T-helper 22 cell (primary cell): ENCODE measurements at places on chromosomes 16 and 17.

- no peak for DNase-seq
Measured at GRCh38 chr16:48370229-48370628, 15.0 kb downstream of the SIAH1 start.

DNA sequence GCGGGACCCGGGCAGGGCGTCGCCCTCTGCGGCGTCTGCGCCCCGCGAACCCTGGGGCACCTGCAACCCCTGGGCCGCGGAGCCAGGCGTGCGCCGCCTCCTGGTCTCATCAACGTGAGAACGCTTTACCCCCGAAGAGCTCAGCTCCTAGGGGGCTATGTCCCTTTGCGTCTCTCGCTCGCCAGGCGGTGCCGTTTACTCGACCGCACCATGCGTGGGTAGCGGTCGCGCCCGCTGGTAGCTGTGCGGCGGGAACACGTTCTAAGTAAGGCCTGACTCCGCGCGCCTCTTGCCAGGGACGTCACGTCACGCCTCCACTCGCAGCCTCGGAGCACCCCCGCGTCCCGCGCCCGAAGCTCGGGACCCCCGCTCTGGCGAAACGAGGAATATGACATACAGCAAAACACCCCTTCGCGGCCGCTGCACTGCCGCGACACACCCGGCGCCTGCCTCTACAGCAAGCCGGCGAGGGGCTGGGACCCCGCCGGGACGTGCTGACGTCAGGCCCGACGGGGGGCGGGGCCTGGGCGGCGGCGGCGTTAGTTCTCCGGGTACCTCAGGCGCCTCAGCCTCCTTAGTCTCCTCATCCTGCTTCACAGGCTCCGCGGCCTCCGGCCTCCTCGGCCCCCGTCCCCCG lies at the start of gene RAB11FIP3:
Gene RAB11FIP3 (plus strand): TSS at position 568 of the 637 bp plus-strand sequence. CDS start 358 bp downstream, outside the sequence.
- peak; percentile 72 for DNase-seq

DNA sequence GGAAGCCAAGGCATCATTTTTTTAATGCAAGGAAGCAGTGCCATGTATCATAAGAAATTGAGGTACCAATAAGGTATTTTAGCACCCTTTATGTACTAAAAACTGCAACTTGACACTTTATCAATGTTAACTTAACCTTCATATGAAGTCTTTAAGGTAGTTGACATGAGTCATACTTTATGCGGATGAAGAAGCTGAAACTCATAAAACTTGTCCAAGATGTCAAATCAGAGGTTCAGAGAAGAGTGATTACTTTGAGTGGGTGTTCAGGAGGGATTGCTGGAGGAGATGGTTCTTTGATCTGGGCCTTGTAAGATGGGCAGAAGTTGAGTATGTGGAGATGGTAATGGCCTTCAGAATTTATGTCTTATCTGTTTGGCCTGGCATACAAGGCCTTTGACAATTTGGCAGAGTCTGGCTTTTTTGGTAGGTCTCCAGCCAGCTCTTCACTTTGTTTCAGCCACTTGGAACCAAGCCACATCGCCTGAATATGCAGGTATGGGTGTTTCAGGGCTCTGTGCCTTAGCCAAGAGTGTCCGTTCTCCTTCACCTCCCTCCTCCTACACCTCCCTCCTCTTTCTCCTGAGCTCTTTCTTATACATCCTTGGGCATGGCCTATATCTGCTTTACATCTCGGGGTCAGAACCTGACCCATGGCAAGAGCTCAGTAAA lies 23.7 kb downstream of the YPEL2 start:
- no peak for DNase-seq

- no peak for DNase-seq
Measured at GRCh38 chr17:35542990-35543389, 5.5 kb upstream of the SLFN12L start.
